ENCODE measurements at places on chromosomes 3 and 15.
A peak's percentile ranks its signal among the peaks of the same experiment; 100 is the strongest.

GRCh38 chr3:23405081-23405480 is 202.0 kb downstream of the UBE2E2 start:
- no peak for DNase-seq

DNA sequence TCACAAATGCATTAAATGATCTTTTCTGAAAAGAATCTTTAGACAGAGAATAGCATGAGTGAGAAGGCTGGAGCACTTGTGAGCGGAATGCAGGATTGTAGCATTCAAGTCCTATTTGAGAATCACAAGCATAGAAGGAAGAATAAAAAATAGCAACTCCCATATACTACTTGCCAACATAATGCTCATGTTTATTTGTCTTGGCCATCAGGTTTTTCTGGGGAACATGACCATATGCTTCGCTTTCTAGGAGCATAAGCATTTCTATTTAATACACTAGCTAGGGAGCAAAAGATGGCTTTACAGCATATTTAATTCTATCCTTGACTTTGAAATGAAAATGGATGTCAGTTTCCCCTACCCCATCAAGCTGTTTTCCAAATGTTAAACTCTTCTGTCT is 170.3 kb upstream of the MITF start:
- DNase-seq, result no peak

GRCh38 chr3:5645692-5646410 is 458.3 kb downstream of the EDEM1 start:
- DNase-seq, result no peak

DNA sequence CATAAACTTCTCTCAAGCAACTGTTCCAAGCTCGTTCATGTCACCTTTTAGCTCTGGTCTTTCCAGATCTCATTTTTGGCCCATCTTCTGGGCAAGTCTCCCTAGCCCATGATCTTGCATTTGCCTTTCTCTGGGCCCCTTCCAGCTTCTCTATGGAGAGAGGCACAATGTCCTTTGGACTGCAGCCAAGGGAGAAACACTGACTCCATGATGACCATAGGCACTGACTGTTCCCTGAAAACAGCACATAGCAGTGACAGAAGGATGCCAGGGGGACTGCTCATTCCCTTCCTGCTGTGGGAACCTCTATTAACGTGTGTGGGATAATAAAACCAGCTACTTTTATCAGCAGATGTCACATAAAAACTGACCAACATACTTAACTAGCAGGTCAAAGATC is 60.3 kb downstream of the STRIT1 start:
- DNase-seq, result no peak

DNA sequence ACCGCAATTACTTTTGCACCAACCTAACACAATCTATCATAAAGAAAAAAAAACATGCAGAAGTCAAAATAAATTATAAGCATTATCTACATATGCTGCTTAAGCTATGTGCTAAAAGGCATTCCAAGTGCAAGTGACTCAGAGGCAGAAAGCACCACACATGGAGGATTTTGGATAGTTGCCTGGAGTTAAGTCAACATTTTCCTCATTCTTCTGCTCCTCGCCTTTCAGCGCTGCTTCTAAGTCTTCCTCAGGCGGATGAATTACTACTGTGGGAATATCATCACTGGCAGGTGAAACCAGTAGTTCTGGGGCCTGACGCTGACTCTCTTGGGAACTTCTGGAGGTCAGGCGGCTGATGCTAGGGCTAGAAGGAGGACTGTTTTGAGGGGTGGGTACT is 53.1 kb downstream of the SLC4A7 start:
- DNase-seq, result no peak

- no peak for DNase-seq
Measured at GRCh38 chr3:143413372-143413771, 293.8 kb downstream of the CHST2 start.

GRCh38 chr3:172564499-172564898 is 41.3 kb upstream of the TNFSF10 start:
- no peak for DNase-seq

GRCh38 chr3:155492841-155493240 is 199.4 kb upstream of the STRIT1 start:
- no peak for DNase-seq

- DNase-seq, result no peak
Measured at GRCh38 chr15:91782221-91782620, 71.3 kb upstream of the SLCO3A1 start.

- no peak for DNase-seq
Measured at GRCh38 chr3:53361852-53362251, 14.5 kb upstream of the DCP1A start.

GRCh38 chr15:98881526-98882520 is 125.8 kb downstream of the PGPEP1L start:
- peak; percentile 17 for DNase-seq

DNA sequence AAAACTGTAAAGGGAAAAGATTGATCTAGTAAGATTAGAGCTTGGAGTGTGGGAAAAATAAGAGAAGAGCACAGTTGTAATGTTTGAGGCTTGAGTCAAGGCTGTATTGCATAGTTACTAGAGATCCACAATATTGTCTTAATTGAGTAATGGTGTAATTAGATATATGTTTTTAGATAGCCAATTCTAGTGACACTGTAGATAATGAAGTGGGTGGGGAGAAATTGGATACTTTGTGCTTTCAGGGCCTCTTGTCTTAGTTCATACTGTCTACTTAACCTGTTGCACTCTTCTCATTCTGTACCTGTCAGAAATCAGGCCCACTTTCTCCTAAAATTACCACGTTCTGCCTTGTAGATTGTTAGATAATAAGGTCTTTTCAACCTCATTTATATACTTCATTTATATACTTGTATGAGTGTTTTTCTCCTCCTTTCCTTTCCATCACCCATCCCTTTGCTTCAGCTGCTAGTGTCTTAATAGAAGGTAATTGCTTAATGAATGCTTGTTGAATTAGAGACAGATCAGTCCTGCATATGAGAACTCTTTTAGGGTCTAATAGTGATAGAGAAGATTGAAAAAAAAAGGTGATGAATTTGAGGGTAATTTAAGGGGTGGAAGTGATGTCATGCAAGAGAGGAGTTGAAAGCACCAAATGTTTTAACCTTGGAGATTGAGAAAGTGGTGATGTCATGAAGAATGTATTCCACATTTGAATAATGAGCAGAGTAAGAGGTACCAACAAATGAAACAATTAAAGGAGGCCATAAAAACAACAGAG is 32.0 kb downstream of the PIK3CA start:
- DNase-seq, result no peak

- DNase-seq, result no peak
Measured at GRCh38 chr15:81263477-81263876, 60.5 kb downstream of the STARD5 start.

GRCh38 chr15:77746254-77747174 is 113.8 kb upstream of the LINGO1 start:
- DNase-seq, result no peak

DNA sequence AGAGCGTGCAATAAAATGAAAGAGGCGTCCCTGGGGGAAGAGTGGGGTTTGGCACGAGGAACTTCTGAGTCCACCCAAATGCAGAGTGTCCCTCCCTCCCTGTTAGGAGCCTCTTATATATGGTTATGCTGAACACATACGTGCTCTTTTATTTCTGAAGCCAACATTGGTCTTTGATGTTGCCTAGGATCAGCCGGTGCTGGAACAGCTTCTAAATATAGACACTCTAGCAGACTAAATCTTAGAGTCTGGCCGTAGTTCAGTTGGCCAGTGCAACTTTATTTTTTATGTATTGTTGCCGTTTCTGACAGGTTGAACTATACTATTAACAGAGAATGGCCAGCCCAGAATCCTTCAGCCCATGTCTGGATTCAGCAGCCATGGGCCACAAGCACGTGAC is 128.7 kb downstream of the GHSR start:
- no peak for DNase-seq

DNA sequence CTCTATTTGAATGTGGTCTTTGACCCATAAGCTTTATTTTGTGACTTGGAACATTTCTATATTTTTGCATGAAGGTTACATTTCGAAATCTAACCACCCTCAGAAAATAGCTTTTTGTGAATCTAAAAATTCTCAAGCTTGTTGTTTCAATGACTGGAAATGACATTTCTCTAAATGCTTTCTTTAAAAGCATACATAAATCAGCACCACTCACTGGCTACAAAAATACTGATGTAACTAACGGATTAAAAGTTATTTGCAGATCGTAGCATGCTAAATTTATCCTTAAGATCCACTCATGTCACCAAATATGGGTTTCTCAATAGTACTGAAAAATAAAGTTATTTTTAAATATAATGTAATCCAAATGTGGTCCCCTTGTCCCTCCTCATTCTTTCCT is 55.2 kb upstream of the ACAN start:
- no peak for DNase-seq

DNA sequence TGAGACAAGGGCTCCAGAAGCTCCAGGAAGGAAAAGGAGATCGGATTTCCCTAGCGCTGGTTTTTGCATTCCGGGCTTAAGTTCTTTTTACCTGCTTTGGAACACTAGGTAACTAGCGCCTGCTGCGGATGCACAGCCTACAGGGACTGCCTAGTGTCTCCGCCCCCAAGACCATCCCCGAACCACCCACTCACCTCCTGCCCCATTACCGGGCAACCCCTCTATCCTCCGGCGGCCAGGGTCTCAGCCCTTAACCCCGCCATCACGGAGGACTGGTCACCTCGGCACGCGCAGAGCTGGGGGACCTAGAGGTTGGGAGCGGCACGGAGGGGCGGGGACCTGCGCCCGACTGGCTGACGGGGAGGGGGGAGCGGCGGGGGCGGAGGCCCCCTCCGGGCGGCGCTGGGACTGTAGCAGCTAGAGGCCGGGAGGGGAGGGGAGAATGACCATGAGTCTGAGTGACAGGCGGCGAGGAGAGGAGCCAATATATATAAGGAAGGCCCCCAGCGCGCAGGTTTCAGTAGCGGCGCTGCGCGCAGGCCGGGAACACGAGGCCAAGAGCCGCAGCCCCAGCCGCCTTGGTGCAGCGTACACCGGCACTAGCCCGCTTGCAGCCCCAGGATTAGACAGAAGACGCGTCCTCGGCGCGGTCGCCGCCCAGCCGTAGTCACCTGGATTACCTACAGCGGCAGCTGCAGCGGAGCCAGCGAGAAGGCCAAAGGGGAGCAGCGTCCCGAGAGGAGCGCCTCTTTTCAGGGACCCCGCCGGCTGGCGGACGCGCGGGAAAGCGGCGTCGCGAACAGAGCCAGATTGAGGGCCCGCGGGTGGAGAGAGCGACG is at the start of gene DLL4:
DLL4 (plus strand) TSS at position 520 of the 839 bp plus-strand sequence. CDS start 329 bp downstream, outside the sequence.
- DNase-seq, result no peak

GRCh38 chr3:170724599-170725280 is 138.9 kb upstream of the SLC7A14 start:
- DNase-seq, result no peak

DNA sequence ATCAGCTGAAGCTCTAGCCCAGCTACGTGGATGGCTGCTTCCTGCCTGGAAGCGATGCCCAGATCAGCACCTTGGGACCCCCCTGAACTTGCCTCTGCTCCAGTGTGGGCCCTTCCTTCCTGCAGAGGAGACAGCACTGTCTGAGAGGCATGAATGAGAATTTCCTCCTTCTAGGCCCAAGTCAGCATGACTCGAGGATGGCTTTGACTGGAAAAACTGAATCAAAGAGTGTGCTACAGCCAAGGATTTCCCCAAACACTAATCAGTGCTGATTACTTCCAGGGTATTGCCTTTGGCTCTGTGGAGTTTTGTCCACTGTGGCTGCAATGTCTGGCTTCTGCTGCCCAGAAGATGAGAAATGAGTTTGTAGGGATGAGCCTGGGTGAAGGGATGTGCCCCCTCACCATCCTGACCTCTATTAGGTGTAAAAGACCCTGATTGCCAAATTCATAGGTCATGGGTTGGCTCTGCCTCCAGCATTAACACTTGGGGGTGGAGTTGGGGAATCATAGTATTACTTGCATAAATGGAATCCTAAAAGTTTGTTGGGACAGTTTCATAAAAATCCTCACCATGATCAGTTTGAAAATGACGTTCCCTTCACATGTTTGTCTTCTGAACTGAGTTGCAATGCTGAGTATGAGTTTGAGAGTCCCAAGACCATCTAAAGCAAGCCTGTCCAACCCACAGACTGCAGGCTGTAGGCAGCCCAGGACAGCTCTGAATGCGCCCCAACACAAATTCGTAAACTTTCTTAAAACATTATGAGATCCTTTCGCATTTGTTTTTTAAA is 36.7 kb downstream of the FLNB start:
- DNase-seq, result no peak

DNA sequence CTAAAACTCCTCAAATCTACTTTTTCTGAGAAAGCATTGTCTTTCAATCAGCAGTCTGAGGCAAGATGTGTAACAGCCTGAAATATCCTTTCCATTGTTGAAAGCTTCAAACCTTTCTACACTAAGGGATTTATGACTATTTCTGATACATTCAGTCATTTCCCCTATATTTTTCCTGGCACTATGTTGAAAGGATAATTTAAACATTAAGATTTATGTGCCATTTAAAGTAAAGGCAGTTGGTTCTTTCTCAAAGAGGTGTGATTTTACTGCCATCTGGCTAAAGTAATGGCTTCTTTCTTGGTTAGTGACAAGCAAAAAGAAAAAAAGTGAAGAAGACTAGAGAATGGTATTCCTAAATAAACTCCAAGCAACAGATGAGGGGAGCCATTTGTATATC is 249.6 kb upstream of the COL8A1 start:
- no peak for DNase-seq

DNA sequence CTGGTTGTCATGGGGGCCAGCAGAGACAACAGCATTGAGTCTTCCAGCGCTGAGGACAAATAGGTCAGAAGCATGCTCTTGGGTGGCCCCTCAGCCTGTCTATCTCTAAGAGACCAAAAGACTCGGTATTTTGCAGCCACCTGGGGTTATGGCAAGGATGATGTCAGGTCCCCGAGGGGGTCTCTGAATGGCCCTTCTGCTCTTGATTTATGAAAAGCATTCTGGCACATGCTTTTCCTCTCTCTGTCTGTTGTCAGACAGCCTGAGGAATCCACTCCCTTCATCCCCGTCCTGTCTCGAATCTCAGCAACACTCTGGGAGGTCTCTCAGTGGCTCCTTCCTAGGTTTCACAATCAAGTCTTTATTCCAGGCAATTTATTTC is 156.6 kb upstream of the RGMA start:
- no peak for DNase-seq

DNA sequence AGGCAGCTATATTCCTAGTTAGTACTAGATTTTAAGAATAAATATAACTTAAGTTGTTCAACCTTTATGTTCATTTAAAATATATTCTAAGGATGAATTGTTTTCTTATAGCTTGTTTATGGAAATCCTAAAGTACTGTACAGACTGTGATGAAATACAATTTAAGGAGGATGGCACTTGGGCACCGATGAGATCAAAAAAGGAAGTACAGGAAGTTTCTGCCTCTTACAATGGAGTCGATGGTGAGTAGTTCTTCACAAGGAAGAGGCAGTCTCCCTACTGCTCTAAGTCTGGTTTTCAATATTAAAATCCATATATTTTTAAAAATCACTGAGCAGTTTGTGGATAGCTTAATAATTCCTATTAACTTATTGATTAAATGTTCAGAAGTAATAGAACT is 29.6 kb downstream of the CALML4 start:
- no peak for DNase-seq

GRCh38 chr3:190272747-190273146 is 49.5 kb downstream of the CLDN1 start:
- no peak for DNase-seq
